ENCODE measurements at places on chromosomes 5 and 9.
A peak's percentile ranks its signal among the peaks of the same experiment; 100 is the strongest.

GRCh38 chr5:106171132-106171531, 1499.6 kb downstream of the EFNA5 start:
- no peak overlapping the region for H3K4me3 ChIP-seq
- no peaks in the 10 kb centered on the region for H3K36me3 ChIP-seq
- no peak for DNase-seq
- no peak overlapping the region for H3K27ac ChIP-seq
- H3K4me1 ChIP-seq, result no peaks in the 10 kb centered on the region

DNA sequence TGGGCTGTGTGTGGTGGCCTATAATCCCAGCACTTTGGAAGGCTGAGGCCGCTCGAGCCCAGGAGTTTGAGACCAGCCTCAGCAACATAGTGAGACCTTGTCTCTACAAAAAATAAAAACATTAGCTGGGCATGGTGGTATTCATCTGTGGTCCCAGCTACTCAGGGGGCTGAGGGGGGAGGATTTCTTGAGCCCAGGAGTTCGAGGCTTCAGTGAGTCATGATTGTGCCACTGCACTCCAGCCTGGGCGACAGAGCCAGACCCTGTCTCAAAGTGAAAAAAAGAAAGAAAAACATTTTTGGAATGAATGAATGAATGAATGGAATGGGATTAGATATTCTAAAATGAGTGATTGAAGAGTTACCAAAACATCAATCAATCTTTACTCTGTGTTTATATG, 85.8 kb downstream of the FGF1 start:
- H3K4me1 ChIP-seq, result peaks cover 4% of the 10 kb centered on the region
- peaks cover 4% of the 10 kb centered on the region for H3K27me3 ChIP-seq
- no peak for DNase-seq
- H3K4me3 ChIP-seq, result no peak overlapping the region
- H3K36me3 ChIP-seq, result no peaks in the 10 kb centered on the region
- H3K27ac ChIP-seq, result no peak overlapping the region

GRCh38 chr5:168339109-168339771, 47.8 kb downstream of the WWC1 start:
- H3K36me3 ChIP-seq, result no peaks in the 10 kb centered on the region
- no peaks in the 10 kb centered on the region for H3K27me3 ChIP-seq
- no peak overlapping the region for H3K27ac ChIP-seq
- H3K4me1 ChIP-seq, result no peaks in the 10 kb centered on the region
- no peak for DNase-seq
- no peak overlapping the region for H3K4me3 ChIP-seq

DNA sequence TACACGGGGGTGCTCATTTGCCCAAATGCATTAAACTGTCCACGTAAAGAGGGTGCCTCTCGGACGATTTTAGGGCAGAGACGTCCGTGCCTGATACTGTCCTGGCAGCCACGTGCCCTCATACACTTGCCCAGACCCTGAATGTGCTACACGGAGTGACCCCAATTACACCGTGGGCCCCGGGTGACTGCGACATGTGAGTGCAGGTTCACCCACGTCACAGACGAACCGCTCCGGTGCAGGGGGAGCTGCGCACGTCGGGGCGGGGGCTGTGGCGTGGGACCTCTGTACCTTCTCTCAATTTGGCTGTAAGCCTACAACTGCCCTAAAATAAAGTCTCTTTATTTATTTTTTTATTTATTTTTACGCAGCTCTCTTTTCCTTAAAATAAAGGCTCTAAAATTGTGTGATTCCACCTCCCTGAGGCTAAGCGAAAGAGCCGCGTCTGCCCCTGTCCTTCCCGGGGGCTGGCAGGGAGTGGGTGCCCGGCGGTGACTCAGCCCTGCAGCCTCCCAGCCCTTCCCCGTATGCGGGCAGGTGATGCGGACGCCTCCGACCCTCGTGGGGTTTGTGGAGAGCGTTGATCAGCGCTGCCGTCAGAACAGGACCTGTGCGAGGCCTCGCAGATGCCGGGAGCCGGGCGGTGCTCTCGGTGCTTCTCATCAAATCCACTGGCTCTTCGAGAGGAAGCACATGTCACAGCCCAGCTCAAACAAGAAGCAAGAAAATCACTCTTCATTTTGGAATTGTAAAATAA, 9.2 kb upstream of the EGFL7 start:
- H3K4me3 ChIP-seq, result no peak overlapping the region
- H3K27ac ChIP-seq, result no peak overlapping the region
- H3K4me1 ChIP-seq, result peaks cover 39% of the 10 kb centered on the region
- H3K27me3 ChIP-seq, result peaks cover 53% of the 10 kb centered on the region

GRCh38 chr9:2758162-2758897, 41.0 kb downstream of the KCNV2 start:
- no peak overlapping the region for H3K4me3 ChIP-seq
- no peak for DNase-seq
- H3K36me3 ChIP-seq, result no peaks in the 10 kb centered on the region
- no peaks in the 10 kb centered on the region for H3K27me3 ChIP-seq
- H3K4me1 ChIP-seq, result no peaks in the 10 kb centered on the region

GRCh38 chr9:107612136-107612535, 122.6 kb upstream of the KLF4 start:
- no peak overlapping the region for H3K4me3 ChIP-seq
- H3K27me3 ChIP-seq, result no peaks in the 10 kb centered on the region
- H3K36me3 ChIP-seq, result no peaks in the 10 kb centered on the region
- H3K27ac ChIP-seq, result peak overlapping the region; percentile 94
